Activated CD8-positive, alpha-beta memory T cell treated with anti-CD3 and anti-CD28 coated beads, Interleukin-2, amount 50 U/mL, for 48 hours (primary cell): ENCODE measurements at places on chromosomes 1 and 21.

DNA sequence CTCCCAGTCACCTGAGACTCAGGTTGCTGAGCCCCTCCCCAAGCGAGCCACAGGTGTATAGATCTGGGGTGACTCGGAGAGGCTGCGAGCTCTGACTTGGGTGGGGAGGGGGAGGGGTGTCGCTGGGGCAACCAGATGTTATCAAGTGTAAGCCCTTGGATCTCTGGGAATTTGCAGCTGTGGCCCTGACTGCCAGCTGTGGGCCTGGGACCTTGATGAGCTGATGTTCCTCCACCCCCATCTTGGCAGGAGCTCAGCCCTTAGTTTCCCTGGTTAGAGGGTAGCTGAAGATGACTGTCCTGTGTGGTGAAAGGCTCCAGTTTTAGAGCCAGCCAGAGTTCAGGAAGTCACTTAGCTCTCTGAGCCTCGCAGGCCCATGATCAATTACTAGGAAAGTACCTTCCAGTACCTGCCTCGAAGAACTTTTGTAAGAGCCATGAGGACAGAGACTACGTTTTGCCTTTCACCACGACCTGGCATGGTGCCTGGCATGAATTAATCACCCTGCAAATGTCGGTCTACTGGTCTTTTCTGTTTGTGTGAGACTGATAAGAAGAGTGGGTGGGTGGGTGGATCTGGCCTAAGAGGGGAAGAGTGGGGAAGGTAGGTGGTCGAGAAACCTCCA, 55.8 kb downstream of the YARS1 start:
- DNase-seq: no peak

DNA sequence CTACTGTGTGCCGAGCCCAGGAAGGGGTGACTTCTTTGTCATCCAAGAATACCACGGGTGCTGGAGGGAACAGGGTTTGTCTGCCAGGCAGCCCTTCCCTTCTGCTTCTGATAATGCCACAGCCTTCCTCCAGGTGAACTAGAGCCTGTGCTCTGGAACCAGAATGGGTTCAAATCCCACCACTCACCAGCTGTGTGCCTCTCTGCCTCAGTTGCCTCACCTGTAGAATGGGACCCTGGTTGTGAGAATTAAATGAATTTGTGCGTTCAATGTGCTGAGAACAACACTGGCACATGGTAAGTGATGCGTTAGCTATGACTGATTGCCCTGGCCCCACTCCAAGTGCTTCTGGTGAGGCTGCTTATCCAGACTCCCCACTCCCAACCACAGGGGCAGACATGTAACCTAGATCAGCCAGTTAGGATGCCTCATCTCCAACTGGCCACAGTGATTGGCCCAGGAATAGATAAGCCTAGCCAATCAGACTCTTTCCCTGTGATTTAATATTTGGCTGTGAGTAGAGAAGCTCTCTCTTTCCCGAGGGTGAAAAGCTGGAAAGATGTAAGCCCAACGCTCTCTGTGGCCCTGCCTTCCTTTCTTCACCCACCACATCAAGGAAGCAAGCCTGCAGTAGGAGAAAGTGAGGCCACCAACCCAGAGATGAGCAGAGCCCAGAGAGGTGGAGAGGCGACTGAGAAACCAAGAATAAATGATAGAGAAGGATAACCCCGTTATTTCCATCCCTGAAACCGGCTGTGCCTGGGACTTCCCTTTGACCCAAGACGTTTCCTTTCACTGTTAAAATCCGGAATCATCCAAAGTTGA, 20.8 kb upstream of the LAPTM5 start:
- no peak for DNase-seq

- no peak for DNase-seq
These were observed 31.6 kb downstream of the ZMYND12 start for GRCh38 chr1:42424201-42424600.

- no peak for DNase-seq
These were observed 21.5 kb downstream of the LTN1 start for GRCh38 chr21:28971171-28971570.

GRCh38 chr1:173758980-173759379, 44.2 kb downstream of the KLHL20 start:
- no peak for DNase-seq
